Muscle of back (tissue), 13 donors: ENCODE measurements at places on chromosomes 12 and 14.

DNA sequence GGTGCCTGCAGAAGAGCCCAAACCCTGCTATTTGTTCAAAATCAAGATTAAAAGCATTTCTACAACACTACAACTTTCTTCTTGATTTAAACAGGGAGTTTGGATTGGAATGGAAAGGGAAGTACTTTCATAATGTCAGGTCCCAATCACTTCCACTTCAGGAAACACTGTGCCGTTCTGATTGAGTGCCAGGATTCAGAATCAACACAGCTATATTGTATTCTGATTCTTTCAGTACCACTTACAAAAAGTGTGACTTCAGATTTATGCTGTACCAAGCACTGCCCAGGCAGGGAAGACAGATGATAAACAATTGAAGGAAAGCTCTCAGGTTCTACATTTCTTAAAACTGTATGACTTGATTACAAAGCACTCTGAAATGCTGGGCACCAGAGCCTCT lies 3.2 kb downstream of the TDP1 start:
- no peak for DNase-seq

DNA sequence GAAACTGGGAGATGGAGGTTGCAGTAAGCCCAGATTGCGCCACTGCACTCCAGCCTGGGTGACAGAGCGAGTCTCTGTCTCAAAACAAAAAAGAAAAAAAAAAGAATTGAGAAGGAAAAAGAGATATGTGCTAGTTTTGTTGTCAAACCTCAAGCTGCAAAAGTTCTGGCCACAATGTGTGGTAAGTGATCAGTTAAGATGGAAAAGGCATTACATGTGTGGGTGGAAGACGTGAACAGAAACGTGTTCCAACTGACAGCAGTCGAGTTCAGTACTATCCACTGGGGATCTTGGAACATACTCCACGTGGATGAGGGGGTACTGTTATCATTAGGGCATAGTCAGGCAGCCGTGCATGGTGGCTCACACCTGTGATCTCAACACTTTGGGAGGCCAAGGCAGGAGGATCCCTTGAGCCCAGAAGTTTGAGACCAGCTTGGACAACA lies 17.3 kb downstream of the GPR68 start:
- DNase-seq: no peak

DNA sequence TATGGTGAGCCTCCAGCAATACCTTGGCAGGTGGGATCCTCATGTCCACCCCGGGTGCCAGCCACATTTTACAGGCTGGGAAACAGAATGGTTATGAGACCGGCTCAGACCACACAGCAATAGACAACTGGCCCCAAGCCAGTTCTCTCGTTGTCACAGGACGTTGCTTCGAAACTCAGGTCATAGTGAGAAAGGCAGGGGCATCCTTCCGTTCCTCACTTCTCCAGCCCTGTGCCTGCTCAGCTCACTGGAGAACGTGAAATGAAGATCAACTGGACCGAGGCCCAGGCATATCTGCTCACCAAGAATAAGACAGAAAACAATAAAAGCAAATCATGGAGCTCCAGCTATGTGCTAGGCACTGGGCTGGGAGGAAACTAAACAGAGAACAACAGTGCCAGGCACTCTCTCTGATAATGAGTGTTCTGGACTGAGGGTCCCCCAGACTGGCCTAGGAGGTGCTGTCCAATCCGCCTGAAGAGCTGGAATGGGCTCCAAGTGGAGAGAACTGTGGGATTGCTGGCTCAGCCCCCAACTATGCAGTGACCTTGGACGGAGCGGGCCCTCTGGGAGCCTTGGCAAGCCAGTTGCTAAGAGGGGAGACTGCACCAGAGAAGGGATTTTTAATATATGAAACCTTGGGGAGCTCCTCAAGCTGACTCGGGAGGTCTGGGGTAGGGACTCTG lies 18.8 kb upstream of the FAIM2 start:
- DNase-seq: peak; percentile 60

DNA sequence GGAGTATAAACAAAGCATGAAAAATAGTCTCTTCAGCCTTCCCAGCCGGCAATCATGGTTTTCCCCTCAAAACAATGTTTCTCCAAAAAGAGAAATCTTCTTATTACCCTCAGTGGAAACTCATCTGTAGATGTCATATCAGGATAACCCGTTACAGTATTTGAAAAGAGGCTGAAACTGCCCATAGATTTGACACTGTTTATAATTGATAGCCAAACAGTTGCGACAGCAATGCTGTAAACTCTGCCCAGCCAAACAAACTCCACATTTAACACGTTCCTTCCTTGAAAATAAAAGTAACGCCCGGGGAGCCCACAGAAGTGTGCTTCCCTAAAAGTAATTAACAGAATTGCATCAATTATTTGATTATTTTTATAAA lies 201.3 kb upstream of the FOXN3 start:
- peak; percentile 62 for DNase-seq

- no peak for DNase-seq
Measured at GRCh38 chr12:32534698-32535097, 135.3 kb downstream of the FGD4 start.

DNA sequence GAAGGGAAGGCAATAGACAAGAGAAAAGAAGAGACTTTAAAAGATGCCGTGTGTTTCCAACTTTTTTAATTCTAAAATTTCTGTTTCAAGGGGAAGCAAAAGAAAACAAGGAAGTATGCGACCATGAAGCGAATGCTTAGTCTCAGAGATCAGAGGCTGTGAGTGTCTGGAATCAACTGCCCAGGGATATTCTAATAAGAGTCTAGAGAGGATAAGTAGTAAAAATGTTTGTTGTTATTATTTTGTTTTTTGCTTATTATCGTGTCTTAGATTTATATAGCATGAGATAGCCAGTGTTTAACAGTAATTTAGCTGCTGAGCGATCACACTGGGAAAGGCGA lies 421 bp downstream of the FCF1 start:
- DNase-seq: no peak
